ENCODE measurements at places on chromosomes 1 and 21.

DNA sequence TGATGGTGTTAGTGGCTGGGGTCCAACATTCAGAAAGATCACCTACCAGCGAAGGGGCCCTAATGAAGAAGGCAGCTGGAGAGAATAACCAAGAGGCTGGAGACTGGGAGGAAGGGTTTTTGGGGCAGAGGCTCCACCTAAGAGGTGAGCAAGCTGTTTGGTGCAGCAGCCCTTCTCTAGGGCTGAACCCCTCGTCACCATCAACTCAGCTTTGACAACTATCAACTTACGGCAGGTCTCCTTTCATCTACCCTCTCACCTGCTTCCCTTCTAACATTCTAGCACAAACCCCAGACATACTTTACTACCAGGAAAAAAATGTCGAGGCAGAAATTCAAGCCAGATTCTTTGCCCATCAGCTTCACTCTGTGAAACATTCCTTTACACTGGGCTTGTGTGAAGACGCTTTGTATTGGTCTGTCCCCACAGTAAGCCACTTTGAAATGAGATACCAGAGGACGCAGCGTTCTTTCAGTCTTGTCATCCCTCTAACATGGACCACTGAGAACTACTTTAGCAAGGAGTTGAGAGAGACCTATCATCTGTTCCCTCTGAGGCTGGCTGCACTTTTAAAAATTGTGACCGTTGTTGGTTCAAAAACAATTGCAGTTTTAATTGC is 84.6 kb downstream of the RAVER2 start:
- DNase-seq = no peak

DNA sequence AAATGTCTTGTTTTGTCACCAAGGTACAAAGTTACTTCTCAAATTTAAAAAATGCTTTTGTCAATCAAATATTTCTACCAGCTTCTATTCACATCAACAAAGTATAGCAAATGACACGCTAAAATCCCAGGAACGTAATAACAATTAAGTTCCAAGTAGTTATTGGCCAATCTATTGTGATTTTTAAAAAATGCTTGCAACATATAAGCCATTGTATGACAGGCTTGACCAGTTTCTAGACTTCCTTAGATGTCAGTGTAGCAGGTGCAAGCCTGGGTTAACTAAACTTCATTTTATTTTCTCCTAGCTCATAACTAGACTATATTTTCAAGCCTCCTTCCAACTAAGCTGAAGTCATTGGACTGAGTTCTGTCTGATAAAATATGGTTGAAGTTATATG is 494.5 kb upstream of the PKN2 start:
- no peak for DNase-seq

DNA sequence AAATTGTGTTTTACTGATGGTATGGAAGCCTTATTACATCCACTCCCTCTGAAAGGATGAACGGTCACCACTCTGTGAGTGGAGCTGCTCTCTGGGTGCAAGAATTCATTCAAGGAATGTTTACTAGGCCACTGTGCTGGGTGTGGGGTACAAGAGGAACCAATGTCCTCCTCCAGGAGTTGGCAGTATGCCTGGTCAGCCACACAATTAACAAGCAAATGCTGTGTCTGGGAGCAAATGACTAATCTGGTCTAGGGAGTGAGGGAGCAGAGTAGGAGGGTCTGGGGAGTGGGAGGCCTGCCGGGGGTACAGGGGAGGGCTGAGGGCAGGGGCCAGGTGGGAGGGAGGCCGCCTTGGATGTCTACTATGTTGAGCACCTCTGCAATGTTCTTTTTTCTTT is 27.2 kb upstream of the TDRD10 start:
- no peak for DNase-seq

- DNase-seq = no peak
Measured at GRCh38 chr1:206490771-206491405, 16.4 kb upstream of the RASSF5 start.

- no peak for DNase-seq
Measured at GRCh38 chr1:205598841-205599668, 32.8 kb downstream of the ELK4 start.

DNA sequence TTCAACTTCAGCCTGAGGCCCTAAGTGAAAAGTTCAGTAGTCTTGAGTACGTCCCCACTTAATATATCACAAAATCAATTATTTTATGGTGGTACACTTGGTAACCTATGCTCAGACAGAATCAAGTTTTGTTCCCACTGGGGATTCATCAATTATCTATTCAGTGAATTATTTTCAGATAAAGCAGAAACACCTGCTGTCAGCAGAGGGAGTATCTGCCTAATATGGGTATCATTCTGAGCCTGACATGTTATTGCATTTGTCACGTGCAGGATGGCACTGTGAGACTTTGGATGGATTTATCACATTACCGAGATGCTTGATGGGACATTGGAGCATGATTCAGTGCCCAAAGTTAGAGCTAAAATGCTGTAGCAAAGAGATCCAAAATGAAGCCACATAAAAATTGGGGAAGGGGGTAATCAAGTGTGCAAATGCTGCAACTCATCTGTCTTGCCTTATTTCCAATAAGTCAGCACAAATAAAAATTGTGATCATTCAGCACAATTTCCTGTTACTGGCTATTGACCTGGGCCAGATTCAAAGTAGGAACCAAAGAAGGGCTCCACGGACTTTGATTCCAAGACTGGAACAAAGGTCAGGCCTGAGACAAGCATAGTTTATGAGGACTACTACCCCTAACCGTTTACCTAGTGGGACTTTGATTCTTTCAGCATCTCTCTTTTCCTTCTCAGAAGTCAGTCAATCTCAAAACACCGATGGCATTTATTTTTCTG is 657.6 kb downstream of the LMO4 start:
- no peak for DNase-seq

- DNase-seq = no peak
Measured at GRCh38 chr1:194419721-194420120, 1233.3 kb upstream of the B3GALT2 start.

- no peak for DNase-seq
Measured at GRCh38 chr1:3022976-3023375, 1.7 kb downstream of the ACTRT2 start.

DNA sequence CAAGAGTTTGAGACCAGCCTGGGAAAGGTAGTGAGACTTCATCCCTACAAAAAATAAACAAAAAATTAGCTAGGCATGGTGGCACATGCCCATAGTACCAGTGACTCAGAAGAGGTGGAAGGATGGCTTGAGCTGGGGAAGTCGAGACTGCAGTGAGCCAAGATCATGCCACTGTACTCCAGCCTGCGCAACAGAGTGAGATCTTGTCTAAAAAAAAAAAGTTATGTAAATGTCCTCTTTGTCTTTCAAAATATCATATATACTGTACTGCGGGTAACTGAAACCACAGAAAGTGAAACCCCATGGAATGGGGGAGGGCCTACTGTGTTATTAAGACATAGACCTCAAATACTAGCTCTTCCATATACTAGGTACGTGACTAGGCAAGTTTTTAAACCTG is 20.8 kb downstream of the ACADM start:
- DNase-seq = no peak
